ENCODE measurements at places on chromosomes 3 and 15.

DNA sequence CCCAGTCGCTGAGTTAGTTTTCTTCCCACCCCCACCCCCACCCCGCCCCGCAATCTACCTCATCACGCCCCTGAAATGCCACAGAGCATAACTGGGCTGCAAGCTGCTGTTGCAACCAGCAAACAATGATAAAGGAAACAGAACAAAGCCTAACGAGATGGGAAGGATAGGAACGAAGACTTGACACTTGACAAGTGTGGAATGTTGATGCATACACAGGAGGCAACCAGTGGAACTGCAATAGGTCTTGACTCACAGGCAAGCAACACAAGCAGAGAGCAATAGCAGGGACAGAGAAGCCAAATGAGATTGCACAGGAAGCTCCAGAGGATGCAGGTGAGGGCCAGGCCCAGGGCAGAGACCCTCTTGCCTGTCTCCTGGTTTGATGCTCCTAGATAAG lies 225.9 kb downstream of the IGSF11 start:
- no peak for DNase-seq

DNA sequence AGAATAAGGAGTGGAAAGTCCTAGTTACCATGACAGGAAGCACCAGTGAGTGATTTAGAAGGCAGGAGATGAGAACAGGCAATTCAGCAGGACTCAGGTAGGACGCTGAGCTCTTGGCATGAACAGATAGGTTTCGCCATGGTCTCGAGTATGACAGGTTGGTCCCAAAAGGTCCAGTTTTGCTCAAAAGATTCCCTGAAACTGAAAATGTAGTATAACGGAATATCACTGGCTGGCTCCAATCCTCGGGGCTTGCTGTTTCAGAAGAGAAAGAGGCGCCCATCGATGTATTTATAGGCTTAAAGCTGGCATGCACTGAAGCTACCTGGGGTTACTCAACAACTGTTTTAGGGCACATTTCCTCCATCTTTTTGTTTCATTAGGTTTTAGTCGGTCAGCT lies 59.2 kb downstream of the SRGAP3 start:
- no peak for DNase-seq

DNA sequence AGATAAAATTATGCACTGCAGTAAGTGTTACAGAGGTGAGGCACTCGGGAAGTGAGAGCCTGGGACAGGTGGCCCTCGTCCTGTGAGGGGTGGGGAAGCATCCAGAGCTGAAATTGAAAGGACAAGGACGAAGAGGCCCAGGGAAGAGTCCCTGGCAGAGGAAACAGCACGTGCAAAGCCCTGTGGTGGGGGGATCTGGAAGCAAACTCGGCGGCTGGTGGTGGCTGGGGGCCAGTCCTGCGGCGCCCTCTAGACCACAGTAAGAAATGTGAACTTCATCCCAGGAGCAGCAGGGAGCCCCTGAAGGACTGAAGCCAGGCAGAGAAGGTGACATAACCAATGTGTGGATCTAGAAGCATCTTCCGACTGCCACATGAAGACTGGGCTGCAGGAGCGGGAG lies 42.8 kb downstream of the GRIP2 start:
- DNase-seq, result no peak

- no peak for DNase-seq
These were observed 37.5 kb downstream of the SNAPC5 start for GRCh38 chr15:66459818-66460615.

- DNase-seq, result no peak
These were observed 127.7 kb upstream of the SAMMSON start for GRCh38 chr3:69871868-69872267.

- DNase-seq, result no peak
These were observed 591.4 kb downstream of the FOXP1 start for GRCh38 chr3:70992131-70992530.

DNA sequence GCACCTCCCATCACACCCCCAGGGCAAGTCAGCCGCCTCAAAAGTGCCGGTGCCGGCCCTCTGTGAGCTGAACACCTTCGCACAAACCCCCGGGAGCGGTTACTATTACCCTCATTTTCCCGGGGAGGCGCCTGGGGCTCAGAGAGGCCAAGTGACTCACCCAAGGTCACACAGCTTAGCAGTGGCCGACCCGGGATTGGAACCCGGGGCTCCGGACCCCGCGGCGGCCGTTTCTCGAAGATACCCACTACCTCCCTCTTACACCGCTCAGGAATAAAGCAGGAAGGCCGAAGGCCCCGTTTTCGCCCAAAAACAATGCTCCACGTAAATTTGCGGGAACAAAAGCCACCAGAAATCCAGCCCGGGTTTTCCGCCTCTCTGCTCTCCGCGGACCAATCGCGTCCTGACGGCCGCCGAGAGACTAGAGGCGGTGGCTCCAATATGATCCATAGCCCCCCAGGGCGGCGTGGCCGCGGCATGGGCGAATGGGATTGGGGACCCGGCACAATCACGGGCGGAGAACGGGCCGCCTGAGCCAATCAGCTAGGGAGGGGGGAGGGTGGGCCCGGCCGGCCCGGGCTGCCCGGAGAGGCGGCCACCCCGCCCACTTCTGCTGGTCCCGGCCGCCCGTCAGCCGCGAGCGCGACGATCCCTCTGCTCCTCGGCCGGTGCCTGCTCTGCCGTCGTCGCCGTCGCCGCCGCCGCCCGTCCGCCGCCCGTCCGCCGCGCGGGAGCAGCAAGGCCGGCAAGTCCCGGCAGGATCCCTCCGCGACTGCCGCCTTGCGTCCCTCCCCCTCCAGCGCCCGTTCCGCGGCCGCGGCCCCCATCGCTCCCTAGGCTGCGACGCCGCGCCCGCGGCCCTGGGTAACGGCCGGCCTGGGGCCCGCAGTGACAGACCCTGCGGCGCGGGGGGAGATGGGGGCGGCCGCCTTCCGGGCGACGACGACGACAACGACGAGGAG lies 177.0 kb downstream of the OR4M2 start:
- no peak for DNase-seq

All from activated B cell treated with CpG ODN at 0.5 μM for 24 hours (primary cell).